BE2C (cell line): ENCODE measurements at places on chromosomes 11 and 22.

DNA sequence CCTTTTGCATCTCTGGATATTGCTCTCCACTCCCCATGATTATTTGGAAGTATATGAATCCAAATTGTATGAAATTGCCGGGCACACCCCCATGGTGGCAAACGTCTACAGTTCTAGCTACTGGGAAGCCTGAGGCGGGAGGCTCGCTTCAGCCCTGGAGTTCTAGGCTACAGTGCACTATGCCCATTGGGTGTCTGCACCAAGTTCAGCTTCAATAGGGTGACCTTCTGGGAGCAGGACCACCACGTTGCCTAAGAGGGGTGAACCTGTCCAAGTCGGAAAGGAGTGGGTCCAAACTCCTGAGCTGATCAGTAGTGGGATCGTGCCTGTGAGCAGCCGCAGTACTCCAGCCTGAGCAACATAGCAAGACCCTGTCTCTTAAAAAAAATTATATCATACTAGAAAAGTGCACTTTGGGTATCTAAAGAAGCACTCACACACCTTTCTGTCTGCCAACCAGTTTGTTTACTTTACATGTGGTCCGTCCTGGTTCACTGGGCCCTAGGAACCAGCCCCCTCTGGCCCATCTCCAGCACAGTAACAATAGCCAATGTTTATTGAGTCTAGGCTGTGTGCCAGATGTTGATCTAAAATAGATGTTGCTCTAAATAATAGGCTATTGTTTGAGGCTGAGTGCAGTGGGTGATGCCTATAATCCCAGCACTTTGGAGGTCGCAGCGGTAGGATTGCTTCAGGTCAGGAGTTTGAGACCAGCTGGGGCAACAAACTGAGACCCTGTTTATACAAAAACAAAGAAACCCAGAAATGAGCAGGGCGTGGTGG lies 16.4 kb upstream of the KAT5 start:
- no peak for DNase-seq

- no peak for DNase-seq
Observed at GRCh38 chr22:49211176-49211575, 616.5 kb downstream of the BRD1 start.

DNA sequence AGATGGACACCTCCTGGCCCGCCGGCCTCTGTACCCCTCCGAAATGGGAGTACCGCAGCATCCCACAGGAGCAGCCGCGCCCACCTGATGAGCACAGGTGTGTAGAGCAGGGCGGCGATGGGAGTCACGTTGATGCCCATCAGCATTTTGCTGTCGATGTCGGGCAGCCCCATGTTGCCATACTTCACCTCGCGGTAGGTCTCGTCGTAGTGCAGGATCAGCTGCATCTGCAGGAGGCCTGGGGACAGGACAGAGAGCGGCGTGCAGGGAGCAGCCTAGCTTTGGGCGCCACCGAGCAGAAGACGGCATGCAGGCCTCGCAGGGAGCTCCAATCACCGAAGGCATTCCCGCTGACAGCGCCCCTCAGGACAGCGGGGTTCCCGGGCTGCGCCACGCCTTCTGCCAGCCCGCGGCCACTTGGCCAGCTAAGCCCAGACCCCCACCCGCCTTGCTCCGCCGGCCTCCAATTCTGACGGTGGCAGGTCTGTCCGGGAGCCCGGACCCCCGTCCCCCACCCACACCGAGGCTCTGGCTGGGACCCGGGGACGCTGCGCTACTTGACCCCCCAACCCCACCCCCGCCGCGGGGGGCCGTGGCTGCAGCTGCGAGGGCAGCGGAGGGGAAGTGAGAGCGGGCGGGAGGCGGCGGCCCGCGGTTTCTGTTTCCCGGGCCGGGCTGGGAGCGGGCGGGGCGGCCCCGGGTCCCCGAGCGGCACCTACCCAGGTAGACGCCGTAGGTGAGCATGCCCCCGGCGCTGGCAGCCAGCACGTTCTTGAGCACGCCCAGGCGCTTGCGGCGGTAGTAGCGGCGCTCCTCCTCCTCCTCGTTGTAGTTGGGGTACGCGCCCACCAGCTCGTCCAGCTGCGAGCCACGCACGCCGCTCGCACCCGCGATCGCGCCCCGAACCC lies 705 bp downstream of the UNC93B1 start:
- DNase-seq = no peak

DNA sequence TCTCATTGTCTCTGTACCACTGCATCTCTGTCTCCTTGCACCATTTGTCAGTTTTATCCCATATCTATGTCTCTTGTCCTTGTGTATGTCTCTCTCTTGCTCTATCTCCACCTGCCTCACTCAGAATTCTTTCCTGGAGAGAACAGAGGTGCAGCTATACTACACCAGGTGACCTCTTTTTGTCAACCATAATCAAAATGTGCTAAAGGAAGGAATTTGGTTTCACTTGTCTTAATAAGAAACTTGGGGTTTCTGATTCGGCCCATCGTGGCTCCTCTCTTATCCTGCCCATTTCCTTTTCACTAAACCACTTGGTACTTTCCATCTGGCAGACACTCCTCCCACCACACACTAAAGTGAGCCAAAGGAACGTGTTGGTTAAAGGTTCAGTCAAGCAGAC lies 2.0 kb upstream of the C11orf42 start:
- no peak for DNase-seq

GRCh38 chr11:45554230-45554967 lies 111.0 kb downstream of the CHST1 start:
- DNase-seq = no peak

DNA sequence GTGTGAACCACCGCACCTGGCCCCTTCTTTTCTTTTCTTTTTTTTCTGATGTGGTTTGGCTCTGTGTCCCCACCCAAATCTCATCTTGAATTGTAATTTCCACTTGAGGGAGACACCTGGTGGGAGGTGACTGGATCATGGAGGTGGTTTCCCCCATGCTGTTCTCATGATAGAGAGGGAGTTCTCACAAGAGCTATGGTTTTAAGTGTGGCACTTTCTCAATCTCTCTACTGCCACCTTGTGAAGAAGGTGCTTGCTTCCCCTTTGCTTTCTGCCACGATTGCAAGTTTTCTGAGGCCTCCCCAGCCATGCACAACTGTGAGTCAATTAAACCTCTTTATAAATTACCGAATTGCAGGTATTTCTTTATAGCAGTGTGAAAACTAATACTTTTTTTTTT lies 4.9 kb upstream of the TCN2 start:
- DNase-seq = no peak

GRCh38 chr11:21260101-21260500 lies 590.7 kb downstream of the NELL1 start:
- no peak for DNase-seq

GRCh38 chr11:35486446-35486845 lies 39.0 kb downstream of the PAMR1 start:
- DNase-seq = no peak

GRCh38 chr11:123681030-123681429 lies 26.6 kb upstream of the SCN3B start:
- DNase-seq = no peak

- no peak for DNase-seq
Observed at GRCh38 chr22:44782363-44782963, 30.1 kb downstream of the ARHGAP8 start.

DNA sequence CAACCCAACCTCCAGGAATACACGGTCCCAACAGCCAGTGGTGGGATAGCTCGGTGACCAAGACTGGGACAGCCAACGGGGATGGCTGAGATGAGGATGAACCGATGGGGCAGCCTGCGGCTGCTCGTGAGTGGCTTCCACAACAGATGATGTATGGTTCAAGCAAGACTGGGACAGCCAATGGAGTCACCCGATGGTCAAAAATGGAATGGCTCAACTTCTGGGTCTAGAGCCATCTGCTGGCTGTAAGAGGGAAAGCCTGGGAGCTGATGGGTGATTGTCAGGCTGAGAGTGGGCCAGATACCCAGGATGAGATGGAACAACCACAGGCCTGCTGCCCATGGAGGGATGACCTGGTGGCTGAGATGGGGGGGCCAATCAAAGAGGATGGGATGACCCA lies 35.5 kb downstream of the SYT7 start:
- no peak for DNase-seq

GRCh38 chr11:123586568-123586967 lies 67.9 kb downstream of the SCN3B start:
- DNase-seq = no peak

GRCh38 chr11:44316659-44317240 lies 6.8 kb upstream of the ALX4 start:
- DNase-seq = no peak

DNA sequence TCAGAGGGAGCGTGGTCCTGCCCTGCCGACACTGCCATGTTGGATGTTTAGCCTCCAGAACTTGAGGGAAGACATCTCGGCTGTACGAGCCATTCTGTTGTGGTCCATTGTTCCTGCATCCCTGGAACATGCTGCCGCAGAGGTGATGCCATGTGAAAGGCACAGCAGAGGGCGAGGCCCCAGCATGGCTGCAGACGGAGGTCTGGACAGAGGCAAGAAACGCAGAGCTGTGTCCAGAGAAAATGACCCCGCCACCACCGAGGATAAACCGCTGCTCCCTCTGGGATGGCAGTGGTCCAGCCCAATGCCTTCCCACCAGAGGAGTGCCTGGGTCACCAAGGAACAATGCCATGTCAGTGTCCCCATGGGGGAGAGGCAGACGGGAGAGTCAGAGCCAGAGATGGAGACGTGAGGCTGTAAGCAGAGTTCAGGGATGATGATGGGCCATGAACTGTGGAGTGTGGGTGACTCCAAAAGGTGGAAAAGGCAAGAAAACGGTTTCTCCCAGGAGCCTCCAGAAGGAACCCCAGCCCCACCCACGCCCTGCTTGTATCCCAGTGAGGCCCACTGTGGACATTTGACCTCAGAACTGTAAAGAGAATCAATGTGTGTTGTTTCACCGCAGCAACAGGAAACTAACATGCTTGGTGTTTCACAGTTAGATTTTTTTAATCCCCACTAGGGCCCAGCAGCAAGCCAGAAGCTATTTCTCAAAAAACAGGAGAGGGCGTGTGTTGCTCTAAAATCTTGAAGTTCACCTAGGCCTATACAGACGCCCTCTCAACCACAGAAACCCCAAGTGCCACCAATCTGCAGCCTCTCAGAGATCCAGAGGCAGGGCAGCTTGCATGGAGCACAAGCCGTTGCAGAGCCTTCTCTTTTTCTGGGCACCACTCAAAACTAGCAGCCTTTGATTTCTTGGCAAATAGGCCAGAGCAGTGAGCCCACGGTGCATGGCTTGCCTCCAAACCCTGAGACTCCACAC lies 1422.9 kb downstream of the TBC1D22A start:
- DNase-seq = no peak

GRCh38 chr11:82883853-82884252 lies 16.4 kb downstream of the PRCP start:
- no peak for DNase-seq
